LHCN-M2 (cell line): ENCODE measurements at places on chromosomes 4 and X. TPM values are rescaled to one million over a fixed set of nuclear protein-coding genes. Genes with fewer than 3 reads are reported as not detected.

- no peak for DNase-seq
Observed at GRCh38 chr4:36249610-36250009, 5.3 kb upstream of the ARAP2 start.

DNA sequence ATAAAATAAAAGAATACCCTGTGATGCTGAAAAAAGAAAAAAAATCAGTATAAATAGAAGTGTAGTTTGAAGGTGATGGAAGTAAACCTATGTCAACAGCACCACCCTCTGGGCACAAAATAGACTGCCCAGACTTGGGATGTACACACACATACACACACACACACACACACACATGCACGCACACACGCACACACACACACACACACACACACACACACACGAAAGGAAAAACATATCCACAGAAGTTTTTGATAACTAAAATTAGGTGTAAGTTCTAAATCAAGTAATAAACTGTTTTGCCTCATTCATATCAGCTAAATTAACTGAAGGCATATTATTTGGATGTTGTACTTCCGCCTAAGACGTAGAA lies 40.5 kb downstream of the ANXA5 start:
- peak; percentile 66 for DNase-seq

PWWP3B gene
- total RNA-seq: 12.2 and 16.7 TPM in 2 replicates

PLAC1 gene
- 0.17 TPM in 1 of 2 replicates, not detected in the other for total RNA-seq

GPR173 gene
- total RNA-seq: 2.3 and 4.1 TPM in 2 replicates

ARSJ gene
- total RNA-seq: 40.7 and 46.1 TPM in 2 replicates

- no peak for DNase-seq
Observed at GRCh38 chr4:104465201-104465600, 29.5 kb downstream of the CXXC4 start.

DNA sequence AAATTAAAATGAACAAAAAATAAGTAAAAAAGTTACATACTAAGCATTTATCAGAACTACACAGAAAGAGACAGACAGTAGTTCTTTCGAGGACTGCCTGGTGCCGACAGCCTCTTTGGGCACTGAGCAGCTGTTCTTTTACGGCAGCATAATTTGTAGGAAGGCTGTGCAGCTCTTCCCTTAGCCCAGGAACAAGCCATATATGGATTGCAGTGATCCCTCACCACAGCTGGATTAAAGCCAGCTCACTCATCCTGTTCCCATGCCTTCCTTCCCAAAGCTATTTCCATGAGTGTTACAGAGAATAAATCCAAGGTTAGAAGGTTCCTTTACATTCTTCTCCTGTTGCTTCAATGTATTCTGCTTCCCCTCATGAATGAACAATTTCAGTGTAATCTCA lies 71.7 kb downstream of the DDX60L start:
- peak; percentile 99 for DNase-seq

PITX2 gene
- 60.5 and 67.0 TPM in 2 replicates for total RNA-seq

- DNase-seq: no peak
Observed at GRCh38 chr4:92450694-92451093, 146.9 kb downstream of the GRID2 start.
